ENCODE measurements at places on chromosomes 4 and X.
A peak's percentile ranks its signal among the peaks of the same experiment; 100 is the strongest.

GRCh38 chr4:7910952-7911578 lies 28.6 kb downstream of the AFAP1 start:
- DNase-seq, result peak; percentile 98

DNA sequence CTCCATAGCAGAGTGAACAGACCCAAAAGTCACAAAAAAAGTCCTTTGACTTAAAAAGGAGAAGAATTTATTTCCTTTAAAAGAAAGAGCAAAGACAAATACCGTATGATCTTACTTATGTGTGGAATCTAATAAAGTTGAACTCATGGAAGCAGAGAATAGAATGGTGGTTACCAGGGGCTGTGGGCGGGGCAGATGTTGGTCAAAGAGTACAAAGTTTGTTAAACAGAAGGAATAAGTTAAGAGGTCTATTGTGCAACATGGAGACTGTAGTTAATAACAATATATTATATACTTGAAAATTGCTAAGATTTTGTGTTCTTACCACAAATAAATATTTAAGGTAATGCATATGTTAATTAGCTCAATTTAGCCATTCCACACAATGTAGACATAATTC lies 173.3 kb upstream of the S100G start:
- DNase-seq, result no peak

- DNase-seq, result no peak
Measured at GRCh38 chr4:23903859-23904438, 14.1 kb upstream of the PPARGC1A start.

GRCh38 chr4:21507439-21507838 lies 441.1 kb downstream of the KCNIP4 start:
- DNase-seq, result no peak

- DNase-seq, result no peak
Measured at GRCh38 chrX:47178337-47178736, 15.3 kb upstream of the UBA1 start.

DNA sequence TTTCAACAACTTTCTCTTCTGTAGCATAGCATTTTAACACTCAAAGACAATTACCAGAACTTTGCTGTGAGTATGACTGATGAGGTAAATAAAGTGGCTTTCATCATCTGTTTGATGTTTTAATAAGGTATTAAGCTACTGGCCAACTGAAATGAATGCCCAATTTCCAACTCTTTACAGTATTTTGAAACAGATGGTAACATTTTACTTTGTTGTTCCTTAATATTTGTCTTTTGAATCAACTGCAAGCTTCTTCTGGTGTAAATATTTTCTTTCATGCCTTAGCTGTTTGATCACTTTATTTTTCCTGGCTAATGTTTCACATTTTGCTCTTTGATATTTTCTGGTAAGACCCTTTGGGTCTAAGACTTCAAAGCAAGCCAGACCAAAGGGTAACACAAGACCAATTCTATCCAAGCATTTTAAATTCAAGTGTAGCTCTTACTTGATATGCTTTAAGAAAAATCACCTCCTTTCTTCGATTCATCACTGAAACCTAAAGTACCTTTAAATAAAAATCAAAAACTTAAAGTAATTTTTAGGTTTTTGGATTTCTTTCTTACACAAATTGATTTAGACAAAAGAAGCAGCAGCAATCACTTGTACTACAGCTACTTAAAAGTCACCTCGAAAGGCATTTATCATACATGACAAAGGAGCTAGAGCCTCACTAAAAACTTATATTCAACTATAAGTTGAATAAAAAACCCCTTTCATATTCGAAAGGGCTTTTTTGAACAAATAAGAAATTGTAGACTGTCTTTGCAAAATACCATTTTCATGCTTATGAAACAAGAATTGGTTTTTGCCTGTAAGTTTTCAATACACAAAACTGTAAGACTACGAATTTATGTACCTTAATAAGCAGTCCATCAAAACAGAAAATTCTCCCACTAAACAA lies 57.6 kb downstream of the TBCK start:
- no peak for DNase-seq

- DNase-seq, result peak; percentile 81
Measured at GRCh38 chr4:82780752-82781231, 17.8 kb downstream of the SCD5 start.

GRCh38 chr4:184879271-184879670 lies 53.5 kb upstream of the ACSL1 start:
- DNase-seq, result no peak

DNA sequence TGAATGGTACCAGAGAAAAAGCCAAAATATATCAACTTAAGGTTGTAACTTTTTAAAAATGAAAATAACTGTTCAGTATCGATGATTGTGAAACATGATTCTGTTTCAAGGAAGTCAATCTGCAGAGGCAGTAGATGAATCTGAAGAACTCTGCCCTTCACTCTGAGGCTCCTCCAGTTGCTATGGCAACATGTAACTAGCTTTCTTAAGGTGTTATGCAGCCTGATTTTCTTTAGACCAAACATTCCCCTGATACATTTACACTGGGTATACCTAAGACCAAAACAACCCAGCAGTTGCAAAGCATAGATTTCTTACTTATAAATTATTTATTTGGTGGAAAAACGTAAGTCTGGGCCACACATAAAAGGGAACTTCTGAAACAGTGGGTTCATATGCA lies 133.6 kb upstream of the RASGEF1B start:
- DNase-seq, result no peak

GRCh38 chr4:30601070-30601865 lies 118.9 kb upstream of the PCDH7 start:
- DNase-seq, result no peak

DNA sequence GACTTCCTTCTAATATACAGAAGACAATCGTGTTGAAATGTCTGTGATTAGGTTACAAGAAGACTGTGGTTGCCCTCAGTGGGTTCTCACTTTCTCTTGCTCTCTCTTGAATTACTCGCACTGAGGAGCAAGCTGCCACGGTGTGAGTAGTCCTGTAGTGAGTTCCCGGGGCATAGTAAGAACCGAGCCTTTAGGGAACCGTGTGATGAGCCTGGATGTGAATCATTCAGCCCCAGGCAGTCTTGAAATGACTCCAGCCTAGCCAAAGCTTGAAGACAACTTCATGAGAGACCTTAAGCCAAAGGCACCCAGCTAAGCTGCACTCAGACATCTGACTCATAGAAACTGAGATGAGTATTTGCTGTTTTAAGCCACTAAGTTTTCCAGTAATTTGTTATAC lies 292.7 kb downstream of the SPOCK3 start:
- peak; percentile 0 for DNase-seq

DNA sequence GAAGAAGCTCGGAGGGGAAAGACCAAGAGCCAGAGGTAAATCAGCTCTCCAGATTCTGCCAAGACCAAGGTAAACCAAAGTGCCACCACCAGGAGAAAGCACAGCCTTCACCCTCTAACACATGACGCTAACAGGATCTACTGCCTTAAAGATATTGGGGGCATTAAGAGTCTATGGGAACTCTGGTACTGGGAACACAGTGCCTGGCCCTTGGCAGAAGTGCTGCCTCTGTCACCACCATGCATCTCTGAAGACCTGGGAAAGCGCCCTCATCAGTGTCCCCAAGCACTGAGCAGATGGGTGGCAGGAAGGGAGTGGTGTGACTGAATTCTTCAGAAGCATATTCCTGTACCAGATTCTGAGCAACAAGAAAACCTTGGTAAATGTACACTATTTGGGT lies 1.3 kb downstream of the QDPR start:
- DNase-seq, result no peak

GRCh38 chr4:70936200-70936787 lies 34.1 kb downstream of the MOB1B start:
- DNase-seq, result peak; percentile 45

DNA sequence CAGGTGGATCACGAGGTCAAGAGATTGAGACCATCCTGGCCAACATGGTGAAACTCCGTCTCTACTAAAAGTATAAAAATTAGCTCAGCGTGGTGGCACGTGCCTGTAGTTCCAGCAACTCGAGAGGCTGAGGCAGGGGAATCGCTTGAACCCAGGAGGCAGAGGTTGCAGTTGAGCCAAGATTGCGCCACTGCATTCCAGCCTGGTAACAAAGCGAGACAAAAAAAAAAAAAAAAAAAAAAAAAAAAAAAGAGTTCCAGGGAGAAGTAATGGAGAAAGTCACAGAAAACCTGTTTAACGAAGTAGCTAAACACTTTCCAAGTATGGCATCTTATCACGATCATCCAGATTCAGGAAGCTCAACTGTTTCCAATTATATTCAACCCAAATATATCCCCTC lies 10.9 kb downstream of the KLHL4 start:
- DNase-seq, result no peak

DNA sequence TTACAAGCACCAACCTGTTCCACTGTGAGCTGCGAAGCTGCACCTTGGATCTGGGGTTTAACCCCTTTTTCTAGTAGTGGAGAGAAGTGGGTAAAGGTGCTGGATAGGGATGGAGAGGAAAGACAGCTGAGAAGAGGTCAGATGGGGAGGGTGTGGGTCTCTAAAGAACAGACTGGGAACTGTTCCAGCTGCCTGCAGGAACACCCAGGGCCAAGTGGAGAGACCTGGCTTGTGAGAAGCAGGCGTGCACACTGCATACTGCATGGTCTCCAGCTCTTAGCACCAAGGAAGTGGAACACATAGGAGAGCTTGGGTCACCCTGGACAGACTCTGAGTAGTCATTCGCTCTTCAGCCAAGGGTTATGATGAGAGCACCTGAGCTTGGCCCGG lies 16.1 kb downstream of the BCOR start:
- DNase-seq, result no peak

- peak; percentile 87 for DNase-seq
Measured at GRCh38 chr4:4859325-4859798, at the start of gene MSX1. Gene MSX1, plus strand, starts transcription at chr4:4859665. Its CDS starts 235 bp downstream, at chr4:4859900.

- no peak for DNase-seq
Measured at GRCh38 chrX:11781734-11782370, 23.8 kb downstream of the MSL3 start.

DNA sequence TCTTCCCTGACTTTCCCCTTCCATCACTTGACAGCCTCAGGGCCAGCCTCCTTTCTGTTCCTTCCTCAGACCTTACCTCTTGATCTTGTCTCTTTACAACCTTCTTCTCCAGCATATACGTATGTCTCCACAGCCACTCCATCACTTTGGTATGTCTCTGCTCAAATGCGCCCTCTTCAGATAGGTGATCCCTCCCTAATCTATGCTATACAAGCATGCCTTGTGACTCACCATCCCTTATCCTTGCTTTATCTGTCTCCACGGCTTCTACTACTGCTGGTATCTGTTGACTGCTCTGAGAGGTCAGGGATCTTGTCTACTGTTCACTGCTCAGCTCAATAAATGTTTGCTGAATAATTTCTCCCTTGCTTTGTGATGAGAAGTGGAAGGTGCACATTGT lies 9.0 kb downstream of the ARAP2 start:
- DNase-seq, result no peak

DNA sequence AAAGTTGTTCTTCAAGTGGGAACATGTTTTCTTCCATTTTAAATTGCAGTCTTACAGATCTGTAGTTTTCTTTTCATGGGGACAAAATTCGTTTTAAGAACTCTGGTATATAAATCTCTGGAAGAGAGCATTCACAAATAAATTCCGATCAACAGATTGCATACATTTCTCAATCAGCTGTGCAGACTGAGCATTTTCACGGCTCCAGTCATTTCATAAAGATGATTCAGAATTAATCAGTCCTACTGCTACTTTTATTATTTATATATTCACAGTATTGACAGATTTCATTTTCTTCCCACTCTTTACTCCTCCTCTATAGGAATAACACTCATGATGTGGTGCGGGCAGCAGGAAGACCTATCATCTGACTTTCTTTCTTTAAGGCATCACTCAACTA lies 534.9 kb upstream of the FTHL17 start:
- DNase-seq, result no peak

DNA sequence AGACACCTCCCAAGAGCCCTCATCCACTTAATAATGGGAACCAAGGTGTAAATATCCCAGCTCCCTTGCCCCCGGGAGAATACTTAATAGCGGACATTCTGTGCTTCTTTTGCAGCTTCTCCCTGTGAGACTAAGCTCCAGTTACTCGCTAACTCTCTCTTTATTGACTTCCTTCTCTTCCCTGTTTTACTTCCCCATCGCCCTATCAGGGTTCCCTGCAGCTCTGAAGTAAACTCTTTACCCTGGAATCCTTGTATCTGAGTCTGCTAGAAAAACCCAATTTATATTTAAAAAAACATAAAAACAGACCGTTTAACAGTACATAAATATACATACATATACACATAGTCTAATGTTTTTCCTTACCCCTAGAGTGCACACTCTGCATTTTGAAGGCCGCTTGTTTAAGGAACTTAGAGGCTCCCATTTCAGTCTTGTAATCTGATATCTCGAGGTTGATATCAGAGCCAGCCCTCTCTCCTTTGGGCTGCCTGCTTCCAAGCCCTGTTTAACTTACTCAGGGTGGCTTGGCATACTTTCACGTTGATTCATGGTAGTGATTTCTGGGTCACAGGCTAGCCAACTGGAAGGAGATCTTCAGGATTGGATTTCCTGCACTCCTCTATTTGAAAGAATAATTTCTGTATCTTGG lies 177.4 kb upstream of the SCML1 start:
- peak; percentile 88 for DNase-seq

- no peak for DNase-seq
Measured at GRCh38 chrX:154323537-154323936, 27.9 kb downstream of the TKTL1 start.

DNA sequence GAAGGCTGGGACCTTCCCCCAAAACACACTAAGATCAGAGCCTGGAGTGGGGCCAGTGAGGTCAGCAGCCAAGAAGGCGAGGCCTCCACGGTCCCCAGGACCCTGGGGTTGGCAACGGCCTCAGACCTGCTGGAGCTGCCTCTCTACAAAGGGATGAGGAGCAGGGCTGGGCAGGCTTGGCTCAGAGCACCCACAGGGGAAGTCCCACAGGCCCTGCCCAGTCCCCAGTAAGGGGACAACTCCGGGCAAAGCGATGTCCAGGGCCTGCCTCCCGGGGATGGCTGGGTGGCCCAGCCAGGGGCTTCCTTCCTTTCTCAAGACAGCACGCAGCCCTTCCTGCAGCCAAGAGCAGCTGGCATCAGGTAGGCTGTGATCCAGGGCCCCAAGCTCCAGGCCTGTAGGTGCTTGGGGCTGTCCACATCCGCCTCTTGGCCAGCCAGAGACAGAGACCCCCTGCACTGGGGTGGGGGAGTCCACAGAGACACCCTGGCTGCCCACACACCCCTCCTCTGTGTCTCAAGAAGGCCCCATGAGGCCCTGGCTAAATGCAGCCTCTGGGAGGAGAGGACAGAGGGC lies 5.7 kb downstream of the MXD4 start:
- DNase-seq, result no peak

GRCh38 chr4:46844325-46844917 lies 64.6 kb downstream of the COX7B2 start:
- peak; percentile 49 for DNase-seq

- peak; percentile 53 for DNase-seq
Measured at GRCh38 chr4:173318648-173319211, 15.4 kb downstream of the HMGB2 start.

- no peak for DNase-seq
Measured at GRCh38 chr4:42460043-42460442, 62.8 kb downstream of the SHISA3 start.

- DNase-seq, result no peak
Measured at GRCh38 chr4:162984621-162985020, 182.1 kb downstream of the NAF1 start.

DNA sequence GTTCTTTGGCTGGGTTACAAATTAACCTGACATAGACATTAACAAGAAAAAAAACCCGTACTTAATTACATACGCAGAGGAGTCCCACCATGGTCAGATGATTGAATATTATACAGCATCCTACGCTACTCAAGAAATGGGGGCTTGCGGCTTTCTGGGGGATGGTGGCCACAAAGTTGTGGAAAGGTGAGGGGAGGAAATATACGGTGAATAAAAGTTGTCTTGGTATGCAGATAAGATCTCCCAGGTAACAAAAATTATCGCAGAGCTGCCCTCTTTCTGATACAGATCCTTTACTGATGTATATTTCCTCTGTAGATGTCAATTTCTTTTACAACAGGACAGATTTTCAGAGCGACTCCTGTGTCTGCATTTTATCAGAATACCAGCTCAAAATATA lies 890 bp downstream of the DCAF16 start:
- DNase-seq, result no peak

All from fibroblast of upper back skin (primary cell).